ENCODE measurements at places on chromosomes 16 and 17. TPM values are rescaled to one million over a fixed set of nuclear protein-coding genes. Genes with fewer than 3 reads are reported as not detected.

The SNX20 gene
- total RNA-seq: not detected

GRCh38 chr16:81745704-81746558 lies 33.2 kb upstream of the PLCG2 start:
- H3K4me3 ChIP-seq: peak overlapping the region; percentile 24
- no peaks in the 10 kb centered on the region for H3K4me1 ChIP-seq
- no peak overlapping the region for H3K27ac ChIP-seq
- no peaks in the 10 kb centered on the region for H3K36me3 ChIP-seq

- H3K36me3 ChIP-seq: no peaks in the 10 kb centered on the region
- no peaks in the 10 kb centered on the region for H3K27me3 ChIP-seq
- H3K4me3 ChIP-seq: no peak overlapping the region
Measured at GRCh38 chr17:11369575-11369974, 128.6 kb downstream of the SHISA6 start.

DNA sequence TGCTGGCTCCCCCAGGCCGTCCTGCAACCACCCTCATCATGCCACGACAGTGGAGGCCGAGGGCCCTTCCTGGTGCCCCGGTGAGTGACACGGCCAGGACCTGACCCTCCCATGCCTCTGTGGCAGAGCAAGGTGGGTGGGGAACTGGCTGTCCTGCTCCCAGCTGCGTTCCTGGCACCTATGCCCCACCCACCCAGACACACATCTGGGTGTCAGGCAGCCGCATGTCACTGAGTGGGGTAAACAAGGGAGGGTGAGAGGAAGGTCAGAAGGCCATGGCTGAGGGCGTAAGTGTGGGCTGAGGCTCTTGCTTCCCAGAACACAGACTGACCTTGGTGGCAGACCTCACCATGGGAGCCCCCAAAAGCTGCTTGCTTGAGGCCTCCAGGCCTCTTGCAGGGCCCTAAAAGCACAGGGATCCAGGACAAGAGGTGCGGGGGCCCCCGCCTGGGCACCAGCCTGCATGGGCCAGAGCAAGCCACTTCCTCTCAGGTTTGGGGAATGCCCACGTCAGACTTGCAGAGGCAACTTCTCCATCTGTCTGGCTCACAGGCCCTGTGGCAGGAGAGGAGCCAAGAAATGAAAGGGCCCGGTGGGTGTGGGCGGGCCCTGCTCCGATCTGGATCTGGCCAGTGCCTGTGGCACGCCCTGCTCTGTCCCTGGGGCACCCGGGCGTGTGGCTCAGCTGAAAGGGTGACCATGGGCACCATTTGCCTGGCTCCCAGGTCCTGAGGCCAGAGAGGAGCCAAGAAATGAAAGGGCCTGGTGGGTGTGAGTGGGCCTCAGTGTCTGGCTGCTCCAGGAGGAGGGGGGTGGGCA lies 3.9 kb upstream of the CCDC57 start:
- no peak overlapping the region for H3K4me3 ChIP-seq
- no peak for DNase-seq

GRCh38 chr16:30166202-30166902 lies 17.1 kb upstream of the CORO1A start:
- no peaks in the 10 kb centered on the region for H3K36me3 ChIP-seq
- H3K27ac ChIP-seq: no peak overlapping the region
- no peaks in the 10 kb centered on the region for H3K4me1 ChIP-seq
- no peaks in the 10 kb centered on the region for H3K27me3 ChIP-seq
- H3K4me3 ChIP-seq: no peak overlapping the region

- H3K27ac ChIP-seq: no peak overlapping the region
- no peaks in the 10 kb centered on the region for H3K36me3 ChIP-seq
- H3K27me3 ChIP-seq: no peaks in the 10 kb centered on the region
- H3K4me3 ChIP-seq: no peak overlapping the region
- H3K4me1 ChIP-seq: no peaks in the 10 kb centered on the region
Measured at GRCh38 chr17:5826384-5826783, 242.1 kb upstream of the NLRP1 start.

GRCh38 chr16:49809561-49809960 lies 46.4 kb downstream of the ZNF423 start:
- no peak overlapping the region for H3K4me3 ChIP-seq
- H3K27me3 ChIP-seq: no peaks in the 10 kb centered on the region
- H3K36me3 ChIP-seq: no peaks in the 10 kb centered on the region
- DNase-seq: no peak
- no peaks in the 10 kb centered on the region for H3K4me1 ChIP-seq

- DNase-seq: no peak
- no peaks in the 10 kb centered on the region for H3K4me1 ChIP-seq
- H3K27me3 ChIP-seq: no peaks in the 10 kb centered on the region
- H3K27ac ChIP-seq: no peak overlapping the region
- H3K36me3 ChIP-seq: no peaks in the 10 kb centered on the region
Measured at GRCh38 chr16:65675161-65675560, 553.3 kb upstream of the CDH11 start.

DNA sequence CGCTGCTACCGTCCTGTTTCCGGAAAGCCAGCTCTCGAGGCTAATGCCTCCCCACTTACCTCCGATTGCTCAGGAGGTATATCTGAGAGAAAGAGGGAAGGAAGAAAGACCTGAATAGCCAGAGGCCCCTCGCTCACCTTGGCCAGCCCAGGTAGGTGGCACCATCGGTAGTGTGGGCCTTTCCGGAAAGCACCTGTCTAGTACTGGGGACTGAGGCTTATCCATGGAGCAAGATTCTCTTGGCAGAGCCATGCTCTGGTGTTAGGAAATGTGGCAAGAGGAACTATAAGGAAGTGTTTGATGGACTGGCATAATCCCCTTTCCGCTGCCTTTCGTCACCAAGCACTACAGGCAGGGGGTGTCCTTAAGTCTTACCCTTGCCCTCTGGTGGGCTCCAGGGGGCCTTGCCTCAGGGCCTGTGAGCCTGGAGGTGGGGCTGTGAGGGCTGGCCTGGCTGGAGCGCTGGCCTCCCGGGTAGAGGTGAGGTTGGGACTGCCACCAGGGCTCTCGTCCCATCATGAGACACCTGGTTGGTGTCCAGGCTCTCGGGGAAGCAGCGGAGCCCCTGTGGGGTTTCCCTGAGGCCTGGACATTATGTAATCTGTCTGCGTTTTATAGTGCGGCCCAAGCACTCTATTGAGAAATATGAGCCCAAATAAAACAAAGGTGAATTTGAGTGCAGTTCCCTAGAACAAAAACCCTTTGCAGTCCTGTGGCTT lies 2.9 kb downstream of the CMIP start:
- peaks cover 75% of the 10 kb centered on the region for H3K4me1 ChIP-seq
- H3K36me3 ChIP-seq: 0 out of 2 replicates have a peak, but pooled peaks cover 2% of the 10 kb centered on the region
- no peak for DNase-seq
- peak overlapping the region; percentile 78 for H3K27ac ChIP-seq

- H3K36me3 ChIP-seq: no peaks in the 10 kb centered on the region
- DNase-seq: no peak
- H3K4me3 ChIP-seq: no peak overlapping the region
- no peak overlapping the region for H3K27ac ChIP-seq
- no peaks in the 10 kb centered on the region for H3K4me1 ChIP-seq
Measured at GRCh38 chr16:14618566-14618965, 11.5 kb downstream of the PARN start.

DNA sequence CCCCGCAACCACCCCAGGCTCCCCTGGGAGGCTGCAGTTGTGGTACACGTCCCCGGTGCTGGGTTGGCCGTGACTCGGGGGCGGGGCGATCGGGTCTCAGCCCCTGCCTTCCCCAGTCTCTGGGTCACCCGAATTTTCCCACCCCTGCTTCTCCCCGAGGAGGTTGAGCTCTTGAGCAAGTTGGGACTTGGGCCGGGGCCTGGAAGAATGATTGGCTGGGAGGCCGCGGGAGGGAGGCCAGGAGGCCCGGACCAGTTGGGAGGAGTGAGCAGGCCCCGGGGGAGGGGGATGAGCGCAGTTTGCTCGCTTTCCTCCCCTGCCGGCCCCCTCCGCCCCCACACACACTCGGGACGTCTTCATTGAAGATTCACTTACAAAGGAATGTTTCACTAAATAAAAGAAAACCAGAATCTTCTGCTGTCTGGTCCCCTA lies 4.5 kb upstream of the HEXIM1 start:
- no peaks in the 10 kb centered on the region for H3K27me3 ChIP-seq
- no peak overlapping the region for H3K27ac ChIP-seq
- no peak overlapping the region for H3K4me3 ChIP-seq
- no peaks in the 10 kb centered on the region for H3K36me3 ChIP-seq
- DNase-seq: no peak

GRCh38 chr16:1258906-1259759 lies 3.3 kb downstream of the TPSD1 start:
- H3K4me1 ChIP-seq: no peaks in the 10 kb centered on the region
- no peaks in the 10 kb centered on the region for H3K36me3 ChIP-seq
- no peaks in the 10 kb centered on the region for H3K27me3 ChIP-seq
- DNase-seq: no peak
